ENCODE measurements at places on chromosomes 2 and 18.

GRCh38 chr2:101026923-101027469 lies 24.9 kb downstream of the RPL31 start:
- DNase-seq, result no peak

DNA sequence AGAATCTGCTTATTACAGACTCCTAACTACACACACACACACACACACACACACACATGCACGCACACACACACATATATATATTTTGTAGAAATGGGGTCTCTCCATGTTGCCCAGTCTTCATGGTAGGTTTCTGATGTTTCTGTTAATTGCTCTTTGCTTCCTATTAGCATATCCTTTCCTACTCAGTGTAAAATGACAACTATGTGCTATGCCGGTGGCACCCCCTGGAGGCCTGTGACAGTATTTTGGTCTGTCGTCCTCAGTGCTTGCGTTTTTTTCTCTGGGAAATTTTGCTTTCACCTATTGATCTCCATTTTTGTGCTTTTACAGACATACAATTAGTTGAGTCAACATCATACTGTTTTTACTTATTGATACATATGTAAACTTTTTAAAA lies 322.1 kb downstream of the LRRTM1 start:
- no peak for DNase-seq

DNA sequence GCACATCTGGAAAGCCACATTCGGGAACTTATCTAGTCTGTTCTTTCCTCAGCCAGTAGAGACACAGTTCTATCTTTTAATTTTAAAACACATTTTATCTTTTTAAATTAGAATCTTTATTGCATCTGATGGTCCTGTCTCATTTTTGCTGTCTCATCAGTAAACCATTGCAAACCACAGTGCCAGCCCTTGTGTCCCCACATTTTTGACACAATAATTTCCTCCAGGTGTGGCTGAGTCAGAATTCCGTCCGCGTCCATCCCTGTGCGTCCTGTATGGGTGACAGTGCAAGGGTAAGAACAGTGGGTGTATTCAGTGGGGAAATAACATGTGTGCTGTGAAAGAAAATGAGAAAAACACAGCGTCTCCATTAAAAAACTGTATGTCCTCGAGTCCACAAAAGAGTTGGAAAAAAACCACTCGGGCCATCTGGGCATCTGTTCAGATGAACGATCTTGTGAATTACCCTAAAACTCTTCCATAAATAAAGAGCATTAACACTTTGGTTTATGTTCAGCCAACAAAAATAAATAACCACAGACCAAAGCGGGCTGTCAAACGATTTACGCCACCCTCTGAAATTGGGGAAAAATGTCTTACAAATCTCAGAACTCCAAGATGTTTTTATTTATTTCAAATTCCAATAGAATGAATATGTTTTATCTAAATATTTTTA lies 137.3 kb downstream of the ZNF516 start:
- DNase-seq, result no peak

DNA sequence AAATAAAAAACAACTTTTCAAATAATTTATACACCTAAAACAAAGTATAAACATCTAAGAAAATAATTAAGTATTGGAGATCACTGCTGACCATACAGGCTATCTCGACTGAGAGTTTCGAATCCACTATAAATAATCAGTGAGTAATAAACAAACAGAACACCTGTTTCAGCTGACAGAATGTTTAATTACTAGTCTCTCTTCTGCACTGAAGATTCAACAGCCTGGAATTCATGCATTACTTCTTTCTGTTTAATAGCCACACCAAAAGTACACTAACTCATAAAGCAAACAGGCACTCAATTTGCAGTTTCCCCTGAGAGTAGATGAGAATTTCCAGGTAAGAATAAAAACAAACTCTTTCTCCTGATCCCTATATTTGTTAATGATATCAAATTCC lies 138.5 kb downstream of the RBMS1 start:
- no peak for DNase-seq

DNA sequence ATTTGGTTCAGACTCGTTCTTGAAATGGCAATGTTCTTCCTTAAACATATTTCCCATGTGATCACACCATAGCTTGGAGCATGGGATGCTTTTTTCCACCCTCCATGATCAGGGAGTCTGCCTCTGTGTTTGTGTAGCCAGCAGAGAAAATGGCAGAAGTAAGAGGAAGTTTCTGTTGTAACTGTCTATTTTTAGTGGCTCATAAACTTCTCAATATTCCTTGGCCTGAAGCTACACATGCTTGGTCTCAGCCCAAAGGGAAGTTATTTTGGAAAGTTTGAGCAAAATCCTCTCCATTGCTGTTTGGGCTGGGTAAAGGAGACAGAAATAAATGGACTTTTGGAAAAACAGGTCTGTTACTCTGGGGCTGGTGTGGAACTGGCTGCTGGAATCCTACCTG lies 33.4 kb upstream of the ITGA6 start:
- no peak for DNase-seq

DNA sequence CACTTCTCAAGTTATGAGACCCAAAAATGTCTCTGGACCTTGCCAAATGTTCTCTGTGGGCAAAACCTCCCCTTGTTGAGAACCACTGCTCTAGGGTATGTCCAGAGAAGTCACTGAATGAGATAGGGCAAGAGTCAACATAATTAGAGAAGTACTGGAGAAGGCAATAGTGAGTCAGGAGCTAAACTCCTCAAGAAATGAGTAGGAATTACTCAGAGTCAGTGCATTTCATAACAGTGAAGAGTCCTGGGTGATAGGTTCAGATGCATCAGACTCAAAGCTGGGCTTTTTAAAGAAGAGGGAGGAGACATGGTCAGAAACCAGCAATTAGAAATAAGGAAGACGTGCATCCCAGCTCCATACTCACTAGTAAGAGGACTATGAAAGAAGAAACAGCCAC lies 38.6 kb upstream of the IHH start:
- no peak for DNase-seq

DNA sequence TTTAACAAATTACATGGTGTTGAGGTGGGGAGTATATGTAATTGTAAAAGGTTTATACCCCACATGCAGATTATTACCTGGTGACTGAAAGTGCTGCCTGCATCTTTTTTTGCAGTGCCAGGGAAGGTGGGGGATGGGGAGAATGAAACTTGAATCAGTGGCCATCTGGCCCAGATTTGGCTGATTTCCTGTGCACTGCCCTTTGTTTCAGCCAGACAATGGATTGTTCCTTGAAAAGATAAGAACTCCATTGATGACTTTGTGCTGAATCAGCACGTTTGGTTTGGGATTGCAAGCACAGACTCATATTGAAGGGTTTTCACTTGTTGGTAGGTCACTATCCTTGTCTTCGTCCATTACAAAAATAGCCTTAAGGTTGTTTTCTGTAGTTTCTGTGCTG lies 20.9 kb downstream of the GREB1L start:
- DNase-seq, result no peak

GRCh38 chr2:158753641-158754611 lies 41.2 kb upstream of the DAPL1 start:
- DNase-seq, result no peak

DNA sequence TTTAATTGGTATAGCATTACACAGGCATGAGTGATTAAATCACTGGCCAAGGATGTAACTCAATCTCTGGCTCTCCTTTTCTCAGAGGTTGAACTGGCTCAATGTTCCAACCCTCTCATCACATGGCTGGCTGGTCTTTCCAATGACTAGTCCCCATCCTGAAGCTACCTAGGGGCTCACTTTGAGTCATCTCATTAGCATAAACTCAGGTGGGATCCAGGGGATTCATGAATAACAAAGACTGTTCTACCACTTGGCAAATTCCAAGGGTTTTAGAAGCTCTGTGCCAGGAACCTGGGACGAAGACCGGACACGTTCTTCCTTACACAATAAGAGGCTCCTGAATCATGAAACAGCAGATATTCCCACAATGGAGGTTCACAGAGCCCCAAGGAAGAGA lies 145.0 kb upstream of the SPATS2L start:
- DNase-seq, result no peak

DNA sequence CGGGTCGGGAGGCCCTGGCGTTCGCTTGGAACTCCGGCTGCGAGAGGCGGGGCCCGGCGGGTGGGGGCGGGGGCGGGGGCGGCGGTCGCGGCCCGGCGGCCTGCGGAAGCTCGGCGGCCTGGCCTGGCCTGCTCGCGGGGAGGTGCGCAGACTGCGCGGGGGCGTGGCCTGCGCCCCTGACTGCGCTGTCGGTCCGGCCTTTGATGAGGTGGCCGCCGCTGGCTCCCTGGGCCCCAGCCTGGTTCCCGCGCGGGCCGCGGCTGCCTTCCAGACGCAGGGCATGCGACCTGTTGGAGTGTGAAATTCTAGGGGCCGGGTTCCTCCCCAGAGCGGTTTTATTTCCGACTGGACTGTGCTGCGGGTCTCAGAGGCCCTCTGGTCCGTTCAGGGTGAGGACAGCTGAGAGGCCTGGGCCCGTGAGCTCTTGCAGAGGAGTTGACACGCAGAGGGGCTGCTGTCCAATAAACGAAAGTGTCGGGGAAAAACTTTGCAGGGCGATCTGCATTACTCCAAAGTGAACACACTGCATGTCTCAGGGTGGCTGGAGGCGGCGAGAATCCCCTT lies 629 bp downstream of the NRBP1 start:
- peak; percentile 40 for DNase-seq

DNA sequence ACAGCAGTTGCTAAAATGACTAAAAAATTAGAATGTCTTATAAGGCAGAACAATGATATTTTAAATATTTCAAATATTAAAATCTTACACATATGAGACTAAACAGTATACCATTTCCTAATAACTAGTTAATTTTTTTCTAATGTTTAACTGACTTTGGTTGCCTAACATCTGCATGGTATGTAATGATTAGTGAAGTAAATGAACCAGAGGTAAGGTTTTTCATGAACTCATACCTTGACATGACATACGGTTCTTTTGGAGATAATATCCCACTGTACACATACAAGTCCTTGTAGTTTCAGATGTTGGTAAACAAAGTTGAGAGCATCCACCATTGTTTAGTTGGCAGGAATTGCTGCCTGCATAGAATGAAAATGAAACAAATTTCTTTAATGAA lies 1360.2 kb downstream of the LRP1B start:
- DNase-seq, result no peak

GRCh38 chr18:7980136-7980535 lies 413.0 kb downstream of the PTPRM start:
- DNase-seq, result no peak

DNA sequence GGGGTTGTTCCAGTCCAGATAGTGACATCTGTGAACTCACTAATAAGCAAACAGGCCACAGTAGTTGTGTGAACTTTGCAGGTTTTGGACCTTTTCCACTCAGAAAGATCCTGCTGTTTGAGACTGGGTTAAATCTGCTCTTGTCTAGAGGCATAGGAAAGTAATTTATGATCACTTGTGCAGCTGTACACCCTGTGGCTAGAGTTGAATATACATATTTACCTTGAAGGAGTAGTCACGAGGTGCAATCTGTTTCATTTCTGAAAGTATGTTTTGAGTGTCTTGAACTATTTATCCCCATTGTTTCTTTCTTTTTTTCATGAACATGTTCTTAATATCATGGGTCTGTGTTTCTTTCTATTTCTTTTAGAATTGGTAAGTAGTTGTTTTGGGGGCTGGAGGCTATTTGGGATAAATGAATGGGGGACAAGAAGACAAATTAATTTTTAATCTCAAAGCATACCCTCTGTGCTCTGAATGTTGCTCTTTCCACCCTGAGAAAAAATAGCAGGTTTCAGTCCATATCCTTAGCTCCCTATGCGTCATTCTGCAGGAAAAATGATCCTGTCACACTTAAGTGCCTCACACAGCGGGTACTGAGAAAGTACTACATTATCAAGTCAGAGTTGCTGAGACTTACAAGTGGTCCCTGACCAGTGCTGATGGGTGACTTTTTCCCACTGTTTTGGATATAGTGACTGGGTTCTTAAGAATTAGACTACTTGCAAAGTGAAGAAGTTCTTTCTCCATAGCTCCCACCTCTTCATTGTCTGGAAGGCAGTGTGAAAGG lies 28.2 kb downstream of the DCC start:
- DNase-seq, result no peak

DNA sequence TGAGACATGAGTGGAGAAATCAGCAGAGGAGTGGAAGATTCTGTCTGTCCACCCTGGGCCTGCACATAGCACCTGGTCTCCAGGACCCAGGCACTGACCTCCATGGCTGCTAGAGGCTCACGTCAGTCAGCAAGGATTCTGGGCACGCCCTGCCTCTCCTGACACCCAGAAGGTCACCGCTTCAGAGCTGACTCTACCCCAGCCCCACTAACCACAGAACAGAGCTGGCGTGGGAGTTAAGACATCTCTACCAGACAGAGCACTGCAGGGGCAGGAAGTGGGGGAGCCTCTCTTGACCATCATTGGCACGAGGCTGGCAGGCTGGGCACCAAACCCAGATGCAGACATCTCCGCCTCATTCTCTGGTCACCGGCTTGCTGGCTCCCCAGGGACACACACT lies 3.0 kb downstream of the ADCY3 start:
- no peak for DNase-seq

DNA sequence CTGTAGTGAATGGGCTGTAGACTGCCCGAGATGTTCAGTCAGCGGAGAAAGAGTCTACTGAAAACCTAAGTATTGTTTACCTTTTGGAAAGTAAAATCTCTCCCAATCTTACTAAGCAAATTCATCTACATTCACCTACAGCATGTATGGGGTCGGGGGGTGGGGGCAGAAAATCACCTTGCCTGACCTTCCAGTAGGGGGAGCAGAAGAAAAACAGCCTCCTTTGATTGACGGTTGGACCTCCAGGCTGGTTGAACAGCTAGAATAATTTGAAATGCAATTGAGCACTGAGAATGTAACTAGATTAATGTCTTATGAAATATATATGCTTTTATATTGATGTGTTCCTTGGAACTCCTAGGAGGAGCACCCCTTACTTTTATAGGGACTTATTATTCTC lies 10.0 kb downstream of the LRATD1 start:
- no peak for DNase-seq

DNA sequence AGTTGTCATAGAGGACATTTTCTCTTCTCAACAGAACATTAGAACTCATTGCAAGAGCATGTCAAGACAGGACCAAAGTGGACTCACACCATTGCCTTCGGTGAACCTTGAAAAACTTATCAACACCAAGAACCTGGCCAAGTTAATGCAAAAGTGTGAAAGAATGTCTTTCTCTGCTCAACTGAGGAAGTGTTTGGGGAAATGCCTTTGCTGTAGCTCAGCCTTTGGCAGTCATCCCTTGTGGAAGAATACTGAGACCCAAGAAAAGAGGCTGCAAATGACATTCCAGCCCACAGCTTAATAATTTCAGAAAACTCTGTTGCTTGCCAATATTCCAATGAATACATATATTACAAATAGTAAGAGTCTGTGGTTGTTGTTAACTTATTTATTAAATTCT lies 728.8 kb upstream of the PIK3C3 start:
- no peak for DNase-seq

GRCh38 chr18:60188958-60189357 lies 183.6 kb downstream of the MC4R start:
- no peak for DNase-seq
